ENCODE measurements at places on chromosomes 7 and 10. TPM values are rescaled to one million over a fixed set of nuclear protein-coding genes. Genes with fewer than 3 reads are reported as not detected.

The SEC23IP gene
- polyA plus RNA-seq, result 8.3 TPM

The FGFR2 gene
- polyA plus RNA-seq, result 20.4 TPM

The TAC1 gene
- polyA plus RNA-seq, result 2.9 TPM

The TEX47 gene
- polyA plus RNA-seq, result not detected

The PIP gene
- not detected for polyA plus RNA-seq

The AUTS2 gene
- polyA plus RNA-seq, result 5.1 TPM

The ATRNL1 gene
- polyA plus RNA-seq, result 0.57 TPM

The MYL7 gene
- not detected for polyA plus RNA-seq

The MBL2 gene
- polyA plus RNA-seq, result not detected

The JAZF1 gene
- 4.2 TPM for polyA plus RNA-seq
